SK-N-SH treated with all-trans-retinoic acid at 6 μM for 48 hours (cell line): ENCODE measurements at places on chromosomes 6 and 20.

- ATAC-seq: no peak
These were observed 265.3 kb upstream of the MMS22L start for GRCh38 chr6:97548354-97548753.

- ATAC-seq: no peak
These were observed 698.0 kb upstream of the POU3F2 start for GRCh38 chr6:98136333-98136732.

DNA sequence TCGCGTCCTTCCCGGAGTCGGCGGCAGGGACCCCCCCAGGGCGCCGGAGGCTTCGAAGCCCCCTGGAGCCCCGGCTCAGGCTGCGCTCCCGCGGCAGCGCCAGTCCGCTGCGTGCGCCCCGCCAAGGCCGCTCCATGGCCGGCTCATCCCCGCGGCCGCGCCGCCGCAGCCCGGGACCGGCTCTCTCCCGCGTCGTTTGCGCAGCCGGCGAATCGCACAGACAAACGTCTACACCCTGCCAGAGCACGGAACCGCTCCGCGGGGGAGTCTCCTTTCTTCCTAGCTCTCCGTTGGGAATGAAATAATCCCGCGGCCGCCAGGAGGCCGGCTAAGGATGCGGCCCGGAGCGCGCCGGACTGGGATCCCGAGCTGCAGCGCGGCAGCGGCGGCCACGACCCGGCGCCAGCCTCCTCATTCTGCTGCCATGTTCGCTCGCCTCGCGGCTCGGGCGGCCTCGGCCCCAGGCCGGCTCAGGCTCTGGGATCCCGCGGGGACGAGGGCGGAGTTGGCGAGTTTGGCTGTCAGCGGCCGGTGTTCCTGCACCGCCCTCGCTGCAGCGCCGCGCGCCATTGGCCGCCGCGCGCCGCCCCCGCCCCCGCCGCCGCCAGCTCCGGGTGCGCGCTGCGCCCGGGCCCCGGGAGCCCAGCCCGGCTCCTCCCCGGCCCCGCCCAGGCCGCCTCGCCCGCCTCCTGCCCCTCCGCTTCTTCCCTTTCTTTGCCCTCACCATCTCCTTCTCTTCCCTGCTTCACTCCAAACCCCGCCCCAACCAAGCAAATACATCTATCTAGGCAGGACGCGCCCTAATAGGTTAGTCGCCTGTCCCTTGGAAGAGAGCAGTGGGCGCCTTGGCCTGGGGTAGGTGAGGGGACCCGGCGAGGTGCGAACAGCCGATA lies at the start of gene GFOD1:
Gene GFOD1 (minus strand): TSS at position 479 of the 893 bp plus-strand sequence. CDS start 710 bp downstream, outside the sequence.
- ATAC-seq: peak; percentile 83

GRCh38 chr20:41734506-41734945 lies 116.3 kb upstream of the CHD6 start:
- ATAC-seq: peak; percentile 65; the same call in 2 of the 3 replicates

DNA sequence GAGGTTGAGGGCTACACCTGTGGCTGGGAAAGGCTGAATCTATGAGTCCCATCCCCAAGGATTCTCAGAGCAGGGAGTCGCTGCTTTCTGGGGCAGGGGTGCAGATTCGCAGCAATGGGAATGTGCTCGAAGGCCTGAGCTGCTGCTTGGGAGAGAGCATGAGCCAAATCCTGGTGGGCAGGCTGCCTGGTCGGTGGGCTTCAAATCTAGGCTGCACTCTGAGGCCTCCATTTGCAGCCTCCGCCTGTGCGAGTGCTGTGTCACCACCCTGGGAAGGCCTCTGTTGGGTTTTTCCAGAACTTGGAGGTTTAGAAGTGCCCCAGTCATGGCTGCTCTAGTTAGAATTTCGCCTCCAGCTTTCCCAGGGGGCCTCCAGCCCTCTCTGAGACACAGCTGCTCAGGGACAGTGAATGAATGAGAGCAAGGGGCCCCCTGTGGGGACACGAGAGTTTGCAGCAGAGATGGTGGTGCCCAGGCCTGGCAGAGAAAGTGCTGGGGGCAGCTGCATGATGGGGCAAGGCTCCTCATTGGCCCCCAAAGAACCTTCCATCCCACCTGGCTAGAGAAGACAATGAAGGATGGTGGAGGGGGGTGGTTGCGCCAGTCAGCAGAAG lies 31.1 kb upstream of the RNF24 start:
- no peak for ATAC-seq

- ATAC-seq: no peak
These were observed 17.4 kb downstream of the HSF2 start for GRCh38 chr6:122416825-122417224.

DNA sequence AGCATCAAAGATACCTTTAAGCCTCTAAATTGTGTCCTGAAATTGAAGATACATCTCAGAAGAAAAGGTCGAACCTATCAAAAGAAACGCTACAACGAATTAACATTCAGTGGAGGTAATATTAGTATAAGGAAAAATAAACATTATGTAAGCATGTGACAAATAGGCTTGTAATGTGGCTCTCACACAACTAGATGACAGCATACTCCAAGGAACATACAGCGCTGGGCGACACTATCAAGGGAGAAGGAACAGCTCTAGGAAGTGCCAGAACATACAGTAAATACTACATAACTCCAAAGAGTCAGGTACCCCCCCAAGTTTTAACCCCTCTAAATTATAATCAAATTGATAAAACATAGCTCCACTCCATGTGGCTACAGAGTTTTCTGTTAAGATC lies 103.5 kb downstream of the LAMP5 start:
- peak; percentile 76 for ATAC-seq

- ATAC-seq: peak; percentile 82
These were observed 15.2 kb upstream of the GUCA1A start for GRCh38 chr6:42158011-42158410.

GRCh38 chr6:141451181-141451510 lies 681.6 kb upstream of the GJE1 start:
- no peak for ATAC-seq

- ATAC-seq: no peak; the same call in 2 of the 3 replicates
These were observed 92.4 kb downstream of the GJA10 start for GRCh38 chr6:89986650-89987074.

GRCh38 chr6:146419576-146419975 lies 124.1 kb upstream of the RAB32 start:
- ATAC-seq: no peak

DNA sequence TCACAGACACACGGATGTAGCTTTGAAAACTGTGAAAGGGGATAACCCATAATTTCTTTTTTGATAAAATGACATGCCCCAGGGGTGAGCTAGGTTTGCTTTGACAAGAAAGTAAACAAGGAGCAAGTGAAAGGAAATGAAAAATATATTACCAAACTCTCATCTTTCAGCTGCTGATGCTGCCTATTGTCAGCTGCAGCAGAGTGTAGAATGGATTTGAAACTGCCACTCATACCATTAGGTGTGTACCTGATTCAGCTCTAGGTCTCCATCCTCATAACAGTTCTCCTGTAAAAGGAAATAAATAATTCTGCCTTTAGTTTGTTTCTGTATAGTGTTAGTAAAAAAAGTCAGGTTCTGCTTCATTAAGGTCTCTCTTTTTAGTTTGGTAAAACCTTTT lies 415.1 kb upstream of the MARCKS start:
- ATAC-seq: no peak

DNA sequence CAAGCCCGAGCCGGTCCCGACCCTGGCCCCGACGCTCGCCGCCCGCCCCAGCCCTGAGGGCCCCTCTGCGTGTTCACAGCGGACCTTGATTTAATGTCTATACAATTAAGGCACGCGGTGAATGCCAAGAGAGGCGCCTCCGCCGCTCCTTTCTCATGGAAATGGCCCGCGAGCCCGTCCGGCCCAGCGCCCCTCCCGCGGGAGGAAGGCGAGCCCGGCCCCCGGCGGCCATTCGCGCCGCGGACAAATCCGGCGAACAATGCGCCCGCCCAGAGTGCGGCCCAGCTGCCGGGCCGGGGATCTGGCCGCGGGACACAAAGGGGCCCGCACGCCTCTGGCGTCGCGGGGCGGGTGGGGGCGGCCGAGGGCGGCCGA lies 37.5 kb downstream of the YTHDF1 start:
- ATAC-seq: no peak

DNA sequence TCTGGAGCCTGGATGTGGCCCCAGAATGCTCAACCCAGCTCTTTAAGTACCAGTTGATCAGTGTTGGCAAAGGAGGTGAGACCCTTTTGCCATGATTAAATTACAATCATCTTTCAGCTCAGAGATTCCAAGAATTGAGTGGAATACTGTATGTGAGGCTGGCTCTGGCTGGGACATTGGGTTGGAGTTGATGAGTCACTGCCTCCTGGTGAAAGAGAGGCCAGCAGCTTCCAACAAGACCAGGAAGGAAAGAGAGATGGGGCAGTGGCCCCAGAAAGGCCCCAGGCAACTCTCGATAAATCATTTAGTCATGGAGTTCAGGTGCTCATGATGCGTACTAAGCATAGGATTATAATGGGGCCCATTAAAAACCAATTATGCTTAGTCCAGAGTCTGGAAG lies 2.1 kb downstream of the TGM6 start:
- ATAC-seq: no peak

DNA sequence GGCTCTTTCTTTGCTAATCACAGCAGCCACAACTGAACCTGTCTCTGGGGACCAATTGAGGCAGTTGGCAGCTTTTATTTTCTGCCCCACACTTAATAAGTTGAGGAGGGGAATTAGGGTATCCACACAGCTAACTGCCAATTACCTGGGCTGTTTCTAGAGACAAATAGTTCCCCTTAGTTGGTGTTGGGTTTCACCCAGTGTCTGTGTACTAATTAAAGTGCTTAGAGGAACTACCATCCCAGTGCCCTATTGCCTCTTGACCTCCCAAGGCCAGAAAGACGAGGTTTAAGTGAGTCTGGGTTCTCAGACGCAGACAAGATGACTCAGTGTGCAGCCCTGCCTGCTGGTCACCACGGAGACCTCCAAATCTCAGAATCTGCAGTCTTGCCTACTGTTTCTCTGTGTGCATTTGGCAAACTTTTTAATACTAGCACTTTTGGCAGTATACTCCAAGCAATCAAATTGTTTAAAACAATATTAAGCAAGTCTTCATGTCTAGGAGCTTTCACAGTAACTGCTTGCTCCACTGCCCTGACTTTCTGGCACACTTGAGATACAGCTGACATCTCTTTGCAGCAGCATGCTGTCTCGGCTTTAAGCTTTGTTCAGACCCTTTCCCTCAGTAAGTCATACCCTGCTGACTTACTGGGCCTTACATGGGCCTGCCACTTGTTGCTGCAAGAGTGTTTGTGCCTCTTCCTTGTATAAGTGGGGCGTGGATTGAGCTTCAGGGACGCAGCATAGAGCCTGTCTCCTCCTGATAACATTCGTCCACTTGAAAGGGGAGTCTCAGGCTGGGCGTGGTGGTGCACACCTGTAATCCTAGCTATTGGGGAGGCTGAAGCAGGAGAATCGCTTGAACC lies 31.9 kb downstream of the STK35 start:
- peak; percentile 80 for ATAC-seq

DNA sequence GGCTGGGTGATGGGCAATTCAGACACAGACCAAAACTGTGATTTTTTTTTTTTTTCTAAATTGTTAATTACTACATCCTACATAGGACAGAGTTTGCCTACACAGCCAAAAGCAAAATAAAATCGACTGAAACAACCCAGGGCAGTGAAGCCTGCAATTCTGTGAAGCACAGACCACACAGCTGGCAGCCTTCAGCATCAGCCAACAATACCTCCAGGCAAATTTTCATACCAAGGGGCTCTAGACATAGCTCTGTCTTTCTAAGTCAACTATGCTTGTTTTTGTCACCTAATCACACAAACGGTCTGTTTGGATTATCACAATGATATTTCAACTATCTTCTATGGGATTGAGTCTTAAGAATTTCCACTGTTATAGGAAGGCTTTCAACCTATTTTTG lies 17.6 kb downstream of the RMND1 start:
- no peak for ATAC-seq

DNA sequence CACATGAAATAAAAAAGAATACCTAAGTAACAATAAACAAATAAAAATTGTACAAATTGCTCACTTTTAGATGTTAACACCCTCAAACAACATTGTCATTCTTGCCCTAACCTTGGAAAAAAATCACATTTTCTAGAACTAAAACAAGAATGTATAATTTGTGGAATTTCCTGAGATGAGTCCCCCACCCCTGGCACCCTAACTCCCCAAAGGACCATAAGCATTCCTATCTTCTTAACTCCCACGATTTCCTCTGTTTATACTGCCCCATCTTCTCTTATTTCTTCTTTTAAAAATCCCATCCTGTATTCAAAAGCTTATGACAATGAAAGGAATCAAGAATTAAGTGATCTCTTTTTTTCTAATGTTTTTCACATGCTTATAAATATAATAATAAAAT lies 70.9 kb downstream of the IBTK start:
- no peak for ATAC-seq

GRCh38 chr6:145813285-145814034 lies 1.1 kb downstream of the FBXO30 start:
- peak; percentile 13 for ATAC-seq

DNA sequence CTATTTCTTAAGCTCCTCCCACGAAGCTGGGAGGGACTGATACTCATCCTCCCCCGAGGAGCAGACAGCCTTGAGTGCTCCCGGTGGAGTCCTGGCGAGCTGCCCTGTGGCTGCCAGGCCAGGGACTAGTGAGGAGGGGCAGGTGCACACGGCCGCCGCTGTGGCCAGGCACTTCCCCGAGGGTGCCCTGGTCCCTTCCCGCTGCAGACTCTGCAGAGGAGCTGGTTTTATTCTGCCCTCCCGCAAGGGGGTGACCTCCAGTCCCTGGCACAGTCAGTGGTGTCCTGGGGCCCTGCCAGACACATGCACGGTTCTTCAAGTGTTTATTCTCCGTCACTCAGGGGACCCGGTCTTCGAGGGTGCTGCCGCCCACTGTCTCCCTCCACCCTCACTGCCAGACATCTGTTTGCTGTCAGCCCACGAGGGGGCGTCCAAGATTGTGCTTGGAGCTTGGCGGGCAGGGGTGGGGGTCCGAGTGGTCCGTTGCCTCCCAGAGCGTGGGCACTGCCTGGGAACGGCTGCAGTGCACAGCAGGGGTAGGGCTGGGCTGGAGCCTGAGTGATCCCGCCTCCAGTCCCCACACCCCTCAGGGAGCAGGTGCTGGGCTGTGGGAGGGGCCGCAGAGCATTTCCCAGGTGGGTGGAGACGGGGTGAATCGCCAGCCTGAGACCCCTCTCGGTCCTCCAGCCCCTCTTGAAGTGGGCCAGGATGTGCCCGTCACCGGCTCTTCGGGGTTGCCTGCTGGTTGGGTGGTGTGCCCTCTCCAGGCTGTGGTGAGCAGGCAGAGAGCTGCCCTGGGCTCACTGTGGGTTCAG lies 3.1 kb upstream of the CABLES2 start:
- ATAC-seq: peak; percentile 9

- no peak; the same call in 2 of the 3 replicates for ATAC-seq
These were observed 2.7 kb downstream of the AKAP12 start for GRCh38 chr6:151242420-151242861.
